ENCODE measurements at places on chromosomes 3 and 15. TPM values are rescaled to one million over a fixed set of nuclear protein-coding genes. Genes with fewer than 3 reads are reported as not detected.

GRCh38 chr3:126672340-126672739 lies 17.4 kb upstream of the TXNRD3 start:
- no peak for DNase-seq

DNA sequence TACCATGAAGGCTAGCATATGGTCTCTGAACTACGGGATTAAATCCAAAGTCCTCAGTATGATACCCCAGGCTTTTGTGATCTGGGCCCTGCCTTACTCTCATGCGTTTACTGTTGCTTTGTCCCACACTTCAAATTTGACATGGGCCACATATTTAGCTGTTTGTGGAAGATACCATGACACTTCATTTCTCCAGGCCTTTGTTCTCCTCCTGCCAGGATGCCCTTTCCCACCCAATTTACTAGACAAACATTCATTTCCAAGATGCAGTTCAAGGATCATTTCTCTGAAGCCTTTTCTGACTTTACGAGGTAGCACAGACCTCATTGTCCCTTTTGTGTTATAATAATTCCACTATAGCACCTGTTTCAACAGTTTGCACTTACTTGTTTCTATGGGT lies 2.2 kb upstream of the OXSM start:
- DNase-seq, result no peak

DNA sequence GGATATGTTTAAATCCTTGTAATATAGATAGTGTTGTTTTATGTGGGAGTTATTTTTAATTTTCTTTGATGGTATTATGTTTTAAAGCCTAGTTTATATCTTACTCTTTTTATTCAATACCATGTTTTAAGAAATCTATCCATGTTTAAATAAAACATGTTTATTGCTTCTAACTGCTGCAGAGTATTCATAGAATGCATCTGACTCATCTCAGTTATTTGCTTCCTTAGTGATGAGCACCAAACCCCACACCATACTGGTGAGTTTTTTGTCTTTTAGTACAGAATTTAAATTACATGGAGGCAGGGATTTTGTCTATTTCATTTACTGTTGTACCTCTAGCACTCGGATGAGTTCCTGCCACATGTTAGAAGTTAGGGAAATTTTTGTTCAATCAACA lies 209.2 kb downstream of the NSUN3 start:
- DNase-seq, result no peak

GRCh38 chr3:116440196-116440595 lies 5.1 kb downstream of the LSAMP start:
- no peak for DNase-seq

- no peak for DNase-seq
Measured at GRCh38 chr3:169984292-169984691, 17.7 kb downstream of the SEC62 start.

GRCh38 chr3:14280326-14280725 lies 101.7 kb downstream of the LSM3 start:
- DNase-seq, result no peak

GRCh38 chr3:161794551-161794950 lies 297.9 kb downstream of the OTOL1 start:
- no peak for DNase-seq

DNA sequence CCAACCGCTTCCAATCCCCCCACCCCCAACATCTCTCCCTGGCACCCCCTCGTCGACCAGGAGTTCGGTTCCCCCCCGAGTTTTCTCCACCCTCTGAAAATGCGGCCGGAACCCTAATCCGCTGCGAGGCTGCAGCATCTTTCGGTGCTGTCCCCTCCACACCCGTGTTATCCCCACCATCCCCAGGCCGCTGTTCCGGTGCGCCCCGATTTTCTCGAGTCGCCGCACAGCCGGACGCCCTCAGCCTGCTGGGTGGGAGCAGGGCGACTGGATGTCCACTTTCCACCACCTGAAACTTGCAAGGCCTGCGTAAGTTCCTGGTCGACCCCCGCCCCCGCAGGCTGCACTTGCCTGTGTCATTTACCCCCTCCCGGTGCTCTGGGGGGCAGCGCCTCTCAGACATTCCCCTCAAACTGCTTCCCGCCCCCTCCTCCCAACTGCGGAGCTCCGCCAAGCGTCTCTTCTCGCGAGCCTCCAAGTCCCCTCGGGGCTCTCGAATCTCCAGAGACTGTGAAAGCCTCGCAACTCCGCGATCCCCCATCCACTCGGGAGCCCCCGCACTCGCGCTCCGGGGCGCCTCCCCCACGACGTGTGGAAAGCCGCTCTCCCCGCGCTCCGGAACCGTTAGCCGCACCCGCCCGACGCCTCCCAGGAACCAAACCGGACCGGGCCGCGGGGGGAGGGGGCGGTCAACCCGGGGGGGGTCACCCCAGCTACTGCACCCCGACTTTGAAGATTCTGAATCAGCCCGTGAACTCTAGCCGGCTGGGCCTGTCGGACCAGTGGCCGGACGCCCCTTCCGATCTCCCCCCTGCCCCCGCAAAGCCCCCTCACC lies 566 bp downstream of the ETV5 start:
- no peak for DNase-seq

- no peak for DNase-seq
Measured at GRCh38 chr3:183360971-183361624, 67.3 kb downstream of the MCF2L2 start.

DNA sequence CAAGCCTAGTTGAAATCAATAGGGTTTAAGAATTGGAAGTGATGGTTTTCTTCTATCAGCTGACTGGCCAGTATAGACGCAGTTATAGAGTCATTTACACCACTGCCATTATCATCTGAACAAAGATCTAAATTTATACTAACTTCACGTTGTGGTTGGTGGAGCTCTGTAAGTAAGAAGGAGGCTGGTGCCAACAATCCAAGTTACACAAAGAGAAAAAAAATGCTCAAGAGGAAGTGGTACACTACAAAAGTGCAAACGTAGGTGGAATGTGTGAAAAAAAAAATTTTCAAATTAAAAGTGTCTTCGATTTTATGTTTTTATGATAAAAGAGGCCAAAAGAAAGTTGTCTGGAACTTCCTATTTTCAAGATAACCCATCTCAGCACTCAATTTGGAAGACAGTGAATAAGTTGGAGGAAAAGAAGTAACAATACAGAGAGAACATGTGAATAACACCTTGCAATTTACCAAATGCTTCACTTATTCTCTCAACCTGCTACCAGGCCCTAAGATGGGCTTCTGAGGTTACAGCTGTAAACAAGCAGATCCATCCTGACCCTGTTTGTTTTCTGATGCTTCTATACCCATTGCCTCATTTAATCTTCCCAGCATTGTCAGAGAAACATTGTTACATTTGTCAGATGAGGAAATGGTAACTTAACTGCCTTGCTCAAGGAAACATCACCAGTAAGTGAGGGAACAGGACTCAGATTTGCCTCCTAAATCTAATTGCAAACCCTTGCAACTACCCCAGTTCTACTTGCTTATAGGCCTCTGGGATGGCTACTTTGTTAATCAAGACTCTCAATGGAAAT lies 12.0 kb upstream of the TASOR start:
- peak; percentile 39 for DNase-seq

GRCh38 chr3:100756441-100756840 lies 47.1 kb downstream of the TFG start:
- DNase-seq, result no peak

GRCh38 chr15:33111041-33111451 lies 83.5 kb downstream of the FMN1 start:
- DNase-seq, result no peak

- peak; percentile 47 for DNase-seq
Measured at GRCh38 chr15:58748852-58749531, 515 bp downstream of the ADAM10 start.

- no peak for DNase-seq
Measured at GRCh38 chr3:111577798-111578685, 17.1 kb downstream of the ZBED2 start.

DNA sequence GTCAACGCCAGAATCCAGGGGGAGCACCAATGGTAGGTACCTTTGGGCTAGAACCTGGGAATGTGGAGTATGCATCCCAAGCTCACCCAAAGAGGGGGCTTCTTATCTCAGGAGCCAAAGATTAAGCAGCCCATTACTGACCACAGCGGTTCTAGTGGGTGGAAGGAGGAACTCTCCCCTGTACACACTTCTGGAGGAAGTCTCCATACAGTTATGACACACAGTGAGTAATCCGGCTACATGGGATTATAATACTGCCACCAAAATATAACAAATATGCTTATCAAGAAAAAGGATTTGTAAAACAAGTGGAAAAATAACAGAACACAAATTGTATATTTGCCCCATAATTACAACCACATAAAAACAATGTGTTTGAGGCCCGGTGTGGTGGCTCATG lies 8.4 kb downstream of the MYO1E start:
- no peak for DNase-seq

DNA sequence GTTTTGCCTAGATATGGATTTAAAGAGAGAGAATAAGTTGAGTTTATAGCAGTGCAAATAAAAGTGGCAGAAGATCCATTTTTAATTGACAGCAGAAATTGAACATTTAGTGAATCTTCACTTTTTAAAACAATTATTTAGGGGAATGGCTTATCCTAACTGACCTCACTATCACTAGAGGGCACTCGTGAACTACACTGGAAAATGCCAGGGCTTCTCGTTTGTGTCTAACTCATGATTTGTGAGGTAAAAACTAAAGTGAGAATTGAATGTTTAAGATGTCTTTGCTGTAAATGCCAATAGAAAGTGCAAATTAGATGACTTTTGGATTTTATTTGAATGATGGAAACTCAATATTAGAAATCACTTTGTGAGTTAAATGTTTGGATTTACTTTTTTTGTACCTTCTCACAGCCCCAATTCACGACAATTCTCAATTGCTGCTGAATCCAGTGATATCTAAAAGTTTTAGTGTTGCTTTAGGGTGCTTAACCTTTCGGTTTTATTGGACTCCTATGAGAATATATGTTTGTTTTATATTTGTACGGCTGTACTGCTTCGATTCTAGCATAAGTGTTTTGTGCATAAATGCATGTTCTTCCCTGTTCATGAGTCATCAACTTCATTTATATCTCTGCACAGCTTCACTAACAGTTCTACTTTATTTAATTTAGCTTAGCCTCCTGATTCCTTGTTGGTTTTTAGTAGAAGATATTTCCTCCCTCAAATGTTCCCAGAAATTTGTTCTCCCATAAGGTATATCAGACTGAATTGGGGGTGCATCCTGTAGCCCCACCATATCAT lies 462.1 kb downstream of the MFSD1 start:
- no peak for DNase-seq

DNA sequence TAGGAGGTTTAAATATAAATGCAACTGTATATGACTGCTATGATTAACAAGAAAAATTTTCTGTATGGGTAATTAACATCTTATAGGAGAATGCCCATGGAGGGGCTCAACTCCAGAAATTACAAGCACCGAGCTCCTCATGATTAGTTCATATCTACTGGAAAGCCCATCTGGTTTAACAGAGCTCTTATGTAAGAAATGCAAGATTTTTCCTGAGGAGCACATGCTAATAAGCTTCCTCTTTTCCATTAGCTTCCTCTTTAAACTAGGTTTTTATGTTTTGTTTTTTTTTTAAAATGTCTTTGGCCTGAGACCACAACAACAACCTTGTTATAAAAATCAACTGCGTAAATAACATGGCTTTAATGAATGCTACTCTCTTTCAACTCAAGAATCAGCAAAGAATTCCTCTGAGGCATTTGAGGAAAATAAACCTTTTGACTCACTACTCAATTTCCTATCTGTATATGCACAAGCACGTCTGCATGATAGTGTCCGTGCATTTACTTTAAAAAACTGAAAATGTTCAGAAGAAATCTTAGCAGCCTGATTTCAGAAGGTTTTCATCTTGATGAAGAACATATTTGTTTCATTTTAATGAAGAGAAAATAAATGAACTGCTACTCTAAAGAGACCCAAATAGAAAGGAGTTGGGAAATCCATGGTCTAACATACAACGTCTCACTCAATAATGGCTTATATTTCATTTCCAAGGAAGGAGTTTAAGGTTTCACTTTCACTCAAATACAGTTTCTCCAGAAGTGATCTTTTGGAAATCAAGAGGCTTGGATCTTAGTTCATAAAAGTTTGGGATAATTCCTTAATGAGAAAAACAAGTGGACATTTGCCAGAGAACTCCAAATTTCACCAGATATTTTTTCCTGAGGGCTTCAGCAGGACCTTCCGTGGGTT lies 180.8 kb downstream of the KCNAB1 start:
- DNase-seq, result no peak

DNA sequence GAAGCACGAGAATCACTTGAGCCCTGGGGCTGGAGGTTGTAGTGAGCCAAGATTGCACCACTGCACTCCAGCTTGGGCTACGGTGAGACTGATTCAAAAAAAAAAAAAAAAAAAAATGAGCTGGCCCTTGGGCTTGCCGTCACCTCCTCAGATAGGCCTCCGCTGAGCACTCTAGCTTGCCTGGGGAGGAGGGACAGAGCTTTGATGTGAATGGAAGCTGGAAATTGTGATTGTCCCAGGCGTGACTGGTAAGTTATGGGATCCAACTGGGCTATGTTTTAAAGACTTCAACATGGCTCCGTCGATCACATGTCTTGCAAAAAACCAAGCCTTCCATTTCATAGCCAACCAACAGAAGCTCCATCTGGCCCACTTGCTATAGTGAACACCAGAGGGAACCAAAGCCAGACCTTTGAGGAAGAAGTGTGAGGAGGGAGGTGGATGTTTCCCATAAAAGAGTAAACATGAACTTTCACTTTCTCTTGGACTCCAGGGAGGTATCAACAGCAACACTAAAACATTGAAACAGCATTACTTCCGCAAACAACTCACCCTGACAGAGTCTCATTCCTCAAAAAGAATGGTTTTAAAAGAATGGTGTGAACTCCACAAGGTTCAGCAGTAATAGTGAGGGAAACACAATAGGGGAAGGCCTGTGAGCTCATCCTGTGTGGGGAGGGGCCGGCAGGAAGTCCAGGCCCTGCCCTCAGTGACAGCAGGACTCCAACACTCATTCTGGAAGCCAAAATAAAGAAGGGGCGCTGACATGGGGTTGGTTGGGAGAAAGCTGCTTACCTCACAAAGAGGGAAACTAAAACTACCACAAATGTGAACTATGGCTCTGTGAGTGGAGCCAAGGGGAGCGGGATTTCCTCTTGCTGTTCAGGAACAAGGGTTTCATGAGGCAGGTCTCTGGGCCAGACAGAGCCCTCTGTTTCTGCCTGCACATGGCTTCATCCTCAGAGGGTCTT lies 59.2 kb upstream of the IL12A start:
- no peak for DNase-seq

DNA sequence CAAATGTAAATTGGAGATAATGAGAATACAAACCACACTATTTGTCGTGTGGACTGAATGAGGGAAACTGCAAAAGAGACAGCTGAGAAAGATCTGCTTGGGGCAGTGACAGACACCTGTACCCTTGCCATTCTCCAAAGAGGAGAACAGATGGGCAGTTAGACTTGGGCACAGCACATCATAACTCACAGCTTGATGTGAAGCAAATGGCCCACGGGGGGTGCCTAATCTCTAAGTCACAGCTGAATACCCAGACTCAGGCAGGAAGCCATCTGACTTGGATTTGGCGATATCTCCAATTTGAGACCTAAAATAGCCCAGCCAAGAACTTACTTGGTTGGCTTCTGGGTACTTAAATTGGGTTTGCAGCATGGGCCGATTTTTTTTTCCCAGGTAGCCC lies 10.0 kb upstream of the SLC6A11 start:
- no peak for DNase-seq

Gene B3GALNT1
- total RNA-seq, result 2.6 TPM

Gene RTP4
- total RNA-seq, result 23.1 TPM

Gene VEPH1
- total RNA-seq, result 0.48 TPM

Gene GPR27
- 0.66 TPM for total RNA-seq

Gene ARHGEF26
- not detected for total RNA-seq

Gene FBXW12
- not detected for total RNA-seq

Gene ITIH1
- total RNA-seq, result not detected

Gene MAP1A
- 13.0 TPM for total RNA-seq

Gene C3orf33
- total RNA-seq, result 4.6 TPM

Gene LIPH
- not detected for total RNA-seq

Gene ADAMTSL3
- not detected for total RNA-seq

Gene SLC24A5
- total RNA-seq, result not detected

Gene SNX22
- 0.19 TPM for total RNA-seq

Gene CHRNA3
- not detected for total RNA-seq

Gene GOLGA8O
- 3.7 TPM for total RNA-seq

All from naive thymus-derived CD4-positive, alpha-beta T cell (primary cell).